NCI-H1930 (cell line): ENCODE measurements at places on chromosomes 2 and 18.

GRCh38 chr18:24413148-24413547 is 13.3 kb upstream of the IMPACT start:
- DNase-seq = no peak

GRCh38 chr18:9609190-9609589 is 5.2 kb downstream of the PPP4R1 start:
- DNase-seq = no peak

DNA sequence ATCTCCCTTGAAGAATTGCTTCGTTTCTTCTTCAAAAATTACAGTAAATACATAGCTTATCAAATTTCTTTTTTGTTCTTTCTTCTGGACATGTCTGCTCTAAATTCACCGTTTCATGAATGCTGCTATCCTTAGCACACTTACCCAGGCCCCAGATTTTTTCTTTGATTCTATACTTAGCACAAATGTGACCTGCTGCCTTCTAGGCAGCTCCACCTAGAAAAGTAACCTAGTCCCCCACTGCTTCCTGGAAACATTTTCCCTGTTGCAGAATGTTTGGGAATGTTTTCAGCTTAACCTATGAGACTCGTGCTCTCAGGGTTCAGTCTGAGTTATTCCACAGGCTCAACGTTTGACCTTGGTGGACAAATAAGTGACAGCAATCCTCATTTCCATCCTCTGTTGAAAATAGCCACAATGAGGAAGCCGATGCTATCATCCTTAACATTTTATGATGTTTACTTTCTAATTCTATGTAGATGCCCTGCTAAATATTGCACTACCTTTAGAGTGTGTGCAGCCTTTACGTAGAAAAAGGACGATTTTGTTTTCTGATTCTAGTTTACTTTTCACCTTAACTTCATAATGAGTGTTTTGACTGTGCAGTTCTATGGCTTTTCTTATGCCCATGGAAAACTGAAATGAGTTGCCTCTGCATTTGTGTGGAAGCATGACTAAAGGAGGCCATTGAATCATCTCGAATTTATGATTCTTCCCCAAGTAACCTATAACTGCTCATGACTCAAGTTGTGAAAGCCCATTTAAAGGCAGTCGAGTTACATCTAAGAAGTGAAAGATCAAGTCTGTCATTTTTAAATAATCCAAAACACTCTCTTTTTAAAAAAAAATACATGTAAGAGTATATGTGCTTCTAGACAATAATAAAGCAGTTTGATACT is 47.7 kb downstream of the TMEM182 start:
- no peak for DNase-seq

DNA sequence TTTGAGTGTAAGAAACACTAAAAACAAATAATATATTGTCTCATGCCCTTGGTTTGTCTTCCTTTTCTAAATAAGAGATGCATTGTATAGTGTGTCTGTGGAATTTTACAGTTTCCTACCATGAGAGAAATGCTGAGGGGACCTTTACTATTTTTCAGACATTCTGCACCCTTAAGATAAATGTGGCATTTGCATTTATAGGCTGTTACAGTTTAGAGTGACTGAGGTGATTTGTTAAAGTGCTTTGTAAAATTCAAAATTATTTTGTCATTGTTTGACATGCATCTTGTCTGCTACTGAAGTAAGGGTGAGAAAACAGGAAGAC is 78.9 kb upstream of the ZSWIM2 start:
- DNase-seq = no peak

GRCh38 chr2:10465910-10466309 is 17.8 kb upstream of the ODC1 start:
- no peak for DNase-seq

DNA sequence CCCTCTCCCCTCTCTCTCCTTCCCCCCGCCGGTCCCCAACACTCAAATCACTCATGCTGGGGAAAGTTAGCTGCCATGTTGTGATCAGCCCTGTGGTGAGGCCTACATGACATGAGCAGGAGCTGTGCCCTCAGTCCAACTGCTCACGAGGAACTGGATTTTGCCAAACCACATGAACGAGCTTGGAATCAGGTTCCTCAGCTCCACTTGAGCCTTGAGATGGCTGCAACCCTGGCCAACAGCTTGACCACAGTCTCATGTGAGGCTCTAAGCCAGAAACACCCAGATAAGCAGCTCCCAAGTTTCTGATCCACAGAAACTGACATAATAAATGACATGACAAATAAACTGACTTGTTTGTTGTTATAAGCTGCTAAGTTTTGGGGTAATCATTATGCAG is 38.4 kb downstream of the ARL4C start:
- DNase-seq = no peak

DNA sequence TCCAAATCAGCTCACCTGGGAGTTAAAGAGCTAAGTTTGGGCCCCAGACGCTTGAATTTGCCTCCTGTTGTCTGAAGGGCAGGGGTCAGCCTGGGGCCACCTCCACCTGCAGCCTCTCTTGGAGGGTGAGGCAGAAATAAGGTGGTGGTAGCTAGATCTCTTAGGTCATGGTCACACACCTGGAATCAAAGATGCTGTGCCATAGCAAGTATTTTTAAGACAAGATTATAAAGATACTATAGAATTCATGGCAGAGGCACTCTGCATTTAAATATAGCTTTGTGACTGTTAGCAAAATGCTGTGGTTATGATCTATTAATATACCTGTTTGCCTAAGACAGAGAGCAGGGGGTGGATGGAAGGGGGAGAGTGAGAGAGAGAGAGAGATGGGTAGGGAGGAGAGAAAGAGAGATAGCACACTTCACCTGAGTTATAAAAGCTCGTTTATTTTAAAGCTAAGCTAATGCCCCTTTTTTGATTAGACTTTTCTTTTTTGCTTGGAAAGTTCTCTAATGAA is 242.7 kb downstream of the TMEM182 start:
- no peak for DNase-seq

GRCh38 chr18:9630444-9630843 is 16.1 kb upstream of the PPP4R1 start:
- DNase-seq = no peak

DNA sequence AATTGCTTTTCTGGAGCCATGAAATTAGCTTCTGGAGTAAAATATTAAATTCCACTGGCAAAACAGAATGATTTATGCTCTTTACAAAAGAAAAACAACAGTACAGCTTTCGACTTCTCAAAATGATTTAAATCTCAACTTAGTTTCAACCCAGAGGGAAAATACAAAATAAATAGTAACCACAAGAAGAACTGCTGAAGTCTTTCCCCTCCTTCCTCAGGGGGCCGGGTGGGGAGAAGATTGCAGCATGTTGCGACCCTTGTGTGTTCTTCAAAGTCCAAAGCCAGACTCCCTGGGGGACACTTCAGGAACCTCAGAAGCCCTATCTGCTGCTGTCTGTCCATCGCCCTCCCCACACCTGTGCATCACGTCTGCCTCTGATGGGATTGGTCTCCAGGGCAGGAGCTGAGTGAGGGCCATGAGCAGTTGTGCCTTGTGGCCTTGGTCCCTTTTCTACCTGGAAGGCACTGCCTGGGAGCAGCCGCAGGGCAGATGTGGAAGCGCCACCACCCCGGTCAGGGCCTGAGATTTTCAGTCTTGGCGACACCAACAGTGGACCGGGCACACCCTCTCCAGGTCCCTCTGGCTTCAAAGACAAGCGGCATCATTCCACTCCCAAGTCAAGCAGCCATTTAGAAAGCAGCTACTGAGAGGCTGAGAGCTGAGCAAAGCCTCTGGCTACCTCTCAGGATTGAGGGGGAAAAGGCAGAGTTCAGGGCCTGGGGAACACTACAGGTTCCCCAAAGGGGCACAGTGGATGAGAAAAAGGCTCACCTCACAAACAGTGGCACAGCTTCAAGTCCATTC is 210.1 kb upstream of the RAB6C start:
- DNase-seq = no peak

DNA sequence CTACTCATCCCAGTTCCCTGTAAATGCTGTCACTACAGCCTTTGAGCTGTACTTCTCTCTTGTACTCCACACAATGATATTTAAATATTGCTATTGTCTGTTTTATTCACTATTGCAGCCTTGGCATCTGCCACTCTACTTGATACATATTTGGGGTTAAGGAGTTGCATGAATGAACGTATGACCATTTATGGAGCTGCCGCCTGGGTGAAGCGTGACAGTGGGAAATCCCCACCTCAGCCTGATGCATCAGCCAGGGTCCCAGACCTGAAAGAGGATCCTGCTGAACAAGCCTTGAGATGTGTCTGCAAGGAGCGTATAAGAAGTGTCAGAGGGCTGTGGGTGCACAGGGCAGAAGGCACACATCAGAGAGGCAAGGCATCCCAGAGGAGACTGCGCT is 39.1 kb downstream of the MRPL35 start:
- DNase-seq = no peak

DNA sequence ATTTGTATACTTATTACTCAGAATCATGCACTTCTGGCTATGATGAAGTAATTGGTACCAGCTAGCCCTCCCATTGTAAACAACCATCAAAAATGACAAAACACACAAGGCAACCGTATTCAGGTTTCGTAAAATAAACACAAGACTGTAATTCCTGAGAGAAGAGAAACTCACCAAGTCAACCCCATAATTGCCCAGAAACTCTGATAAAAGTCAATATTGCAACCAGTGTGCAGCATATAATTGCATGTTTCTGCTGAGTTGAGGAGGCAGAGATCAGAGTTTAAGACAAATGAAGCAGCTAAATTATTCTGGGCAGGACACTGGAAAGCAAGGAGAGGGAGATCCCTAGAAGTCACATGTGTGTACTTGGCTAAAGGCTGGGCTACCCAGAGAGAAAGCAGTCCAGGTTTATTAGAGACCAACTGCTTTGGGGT is 90.3 kb downstream of the ROCK2 start:
- no peak for DNase-seq

DNA sequence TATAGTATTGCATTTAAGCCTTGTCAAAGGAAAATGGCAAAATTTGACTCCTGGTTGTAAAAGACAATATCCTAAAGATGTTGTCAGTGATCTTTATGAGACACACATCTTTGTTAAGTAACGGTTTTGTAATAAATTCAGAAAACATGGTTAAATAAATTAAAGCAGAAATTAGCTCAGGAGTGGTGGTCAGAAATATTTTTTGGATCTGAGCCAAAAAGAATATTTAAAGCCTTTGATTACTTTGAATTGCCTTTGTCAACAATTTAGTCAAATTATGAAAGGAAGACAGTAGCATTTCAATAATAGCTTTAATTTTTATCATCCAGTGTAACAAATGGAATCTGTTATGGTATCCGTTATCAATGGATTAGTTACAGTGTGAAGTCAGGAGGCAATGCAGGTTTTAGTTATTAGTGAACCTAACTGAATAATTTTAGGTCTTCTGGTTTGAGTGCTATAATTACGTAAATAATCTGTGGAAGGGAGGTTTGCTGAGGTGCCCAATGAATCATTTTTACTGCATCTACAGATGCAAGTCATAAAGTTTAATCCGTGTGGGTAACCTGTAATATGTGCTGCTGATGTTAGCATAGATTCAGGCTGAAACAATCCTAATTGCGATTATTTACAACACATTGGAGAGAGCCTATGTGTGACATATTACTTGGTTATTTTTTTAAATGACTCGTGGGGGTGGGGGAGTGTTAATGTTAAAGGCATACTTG is 42.7 kb downstream of the SMAD4 start:
- DNase-seq = no peak

DNA sequence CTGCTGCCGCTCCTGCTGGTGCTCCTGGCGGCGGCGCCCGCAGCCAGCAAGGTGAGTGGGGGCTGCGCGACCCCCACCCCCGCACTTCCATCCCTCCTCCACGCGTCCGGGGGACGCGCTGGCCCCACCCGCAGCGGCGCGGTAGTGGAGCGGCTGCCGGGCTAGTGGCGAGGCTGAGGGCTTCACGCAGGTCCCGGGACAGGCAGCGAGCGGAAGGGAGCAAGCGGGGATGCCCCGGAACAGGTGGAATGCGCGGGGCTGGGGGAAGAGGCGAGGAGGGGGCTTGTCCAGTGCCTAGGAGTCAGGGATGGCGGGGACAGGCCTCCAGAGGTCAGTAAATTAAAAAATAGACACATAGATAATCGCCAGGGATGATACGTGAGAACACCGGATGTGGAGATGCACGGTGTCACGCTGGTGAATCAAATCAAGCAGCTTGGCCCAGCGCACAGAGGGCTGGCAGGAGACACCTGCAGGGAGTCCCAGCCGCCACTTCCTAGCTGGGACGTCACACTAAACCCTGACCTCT is 403 bp downstream of the COL4A3 start:
- DNase-seq = peak; percentile 10

DNA sequence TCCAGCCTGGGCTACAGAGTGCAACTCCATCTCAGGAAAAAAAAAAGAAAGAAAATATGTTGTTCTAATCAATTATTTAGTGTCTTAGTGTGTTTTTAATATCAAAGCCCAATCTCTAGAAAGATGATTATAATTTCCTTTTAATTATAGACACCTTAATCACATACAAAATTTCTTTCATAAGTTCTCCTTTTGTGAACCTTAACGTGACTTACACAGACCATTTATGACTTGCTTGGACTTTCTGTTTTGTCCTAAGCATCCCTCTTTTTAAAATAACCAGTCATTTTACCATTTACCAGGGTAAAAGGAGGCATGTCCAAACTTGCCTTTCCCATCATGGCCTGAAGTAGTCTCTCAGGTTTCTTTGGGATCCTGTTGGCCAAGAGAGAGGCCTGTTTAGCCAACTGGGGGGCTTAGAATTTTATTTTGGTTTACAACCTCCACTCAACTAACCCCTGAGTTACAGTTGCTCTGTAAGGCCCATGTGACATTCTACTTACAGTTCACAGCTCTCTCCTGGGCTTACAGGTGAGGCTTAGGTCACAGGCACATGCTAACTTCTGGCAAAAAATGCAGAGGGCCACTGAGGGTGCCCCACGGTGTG is 23.9 kb upstream of the GPR155 start:
- no peak for DNase-seq

- no peak for DNase-seq
Measured at GRCh38 chr18:32160547-32160946, 29.3 kb upstream of the MEP1B start.

DNA sequence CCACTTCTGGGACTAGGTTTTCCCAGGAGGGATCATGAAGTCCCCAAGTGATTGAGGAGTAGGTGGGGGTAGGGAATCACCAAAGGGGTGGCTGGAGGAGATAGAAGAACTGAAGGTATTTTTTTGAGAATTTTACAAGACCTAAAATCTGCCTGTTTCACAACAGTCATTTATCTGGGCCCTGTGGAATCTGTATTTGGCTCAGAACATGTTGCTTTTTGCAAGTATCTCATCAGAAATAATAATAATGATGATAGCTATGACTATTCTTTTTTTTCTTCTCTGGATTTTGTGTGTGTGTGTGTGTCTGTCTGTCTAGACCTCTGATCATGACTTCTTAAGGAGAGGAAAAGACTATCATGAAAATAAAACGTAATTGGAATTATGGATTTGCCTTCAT is 13.9 kb downstream of the STON1 start:
- no peak for DNase-seq

DNA sequence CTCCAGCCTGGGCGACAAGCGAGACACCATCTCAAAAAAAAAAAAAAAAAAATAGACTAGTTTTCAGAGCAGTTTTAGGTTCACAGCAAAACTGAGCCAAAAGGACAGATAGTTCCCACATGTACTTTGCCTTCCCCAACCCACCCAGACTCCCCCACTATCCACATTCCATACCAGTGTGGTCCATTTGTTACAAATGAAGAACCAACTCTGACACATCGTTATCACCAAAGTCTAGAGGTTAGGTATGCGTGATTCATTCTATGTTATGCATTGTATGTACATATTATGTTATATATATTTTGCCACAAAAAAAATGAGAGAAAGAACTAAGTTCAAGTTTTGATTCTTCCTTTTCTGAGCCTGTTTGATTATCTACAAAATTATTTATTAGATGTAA is 3.5 kb downstream of the DUSP11 start:
- no peak for DNase-seq

GRCh38 chr2:132473174-132473883 is 56.7 kb downstream of the GPR39 start:
- DNase-seq = no peak
